ENCODE measurements at places on chromosomes 4 and X.
A peak's percentile ranks its signal among the peaks of the same experiment; 100 is the strongest.

- no peak for DNase-seq
These were observed 232.5 kb upstream of the GPRIN3 start for GRCh38 chr4:89539797-89540711.

GRCh38 chr4:2651546-2651945 lies 104.6 kb downstream of the TNIP2 start:
- no peak for DNase-seq

GRCh38 chrX:151982222-151982621 lies 7.7 kb upstream of the GABRE start:
- no peak for DNase-seq

DNA sequence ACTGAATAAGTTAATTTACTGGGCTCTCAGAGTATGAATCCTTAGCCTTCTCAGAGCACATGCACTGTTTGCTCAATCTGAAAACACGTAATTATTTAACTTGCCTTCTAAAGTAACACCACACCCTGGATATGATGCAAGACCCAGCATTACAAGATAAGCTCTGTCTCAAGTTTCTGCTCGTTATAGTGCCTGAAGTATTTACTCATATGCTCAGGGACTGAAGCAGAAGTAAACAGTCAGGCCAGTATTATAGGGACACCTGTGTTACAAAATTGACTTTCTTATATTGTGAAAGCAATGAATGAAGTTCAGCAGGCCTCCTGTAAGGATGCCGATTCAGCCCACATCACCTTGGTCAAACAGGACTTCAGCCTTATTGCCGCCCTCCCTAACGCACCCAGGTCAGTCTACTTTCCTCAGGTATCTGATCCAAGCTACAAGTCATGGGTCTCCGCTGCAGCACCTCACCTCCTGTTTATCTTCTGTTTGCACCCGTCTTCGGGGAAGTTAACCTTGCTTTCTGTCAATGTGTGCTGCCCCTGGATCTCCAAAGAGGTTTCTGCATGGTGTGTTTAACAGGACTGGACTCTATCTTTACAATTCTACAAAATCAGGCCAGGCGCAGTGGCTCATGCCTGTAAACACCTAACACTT lies 42.8 kb upstream of the KLF3 start:
- no peak for DNase-seq

GRCh38 chrX:103453655-103454054 lies 65.6 kb downstream of the RAB40A start:
- no peak for DNase-seq

DNA sequence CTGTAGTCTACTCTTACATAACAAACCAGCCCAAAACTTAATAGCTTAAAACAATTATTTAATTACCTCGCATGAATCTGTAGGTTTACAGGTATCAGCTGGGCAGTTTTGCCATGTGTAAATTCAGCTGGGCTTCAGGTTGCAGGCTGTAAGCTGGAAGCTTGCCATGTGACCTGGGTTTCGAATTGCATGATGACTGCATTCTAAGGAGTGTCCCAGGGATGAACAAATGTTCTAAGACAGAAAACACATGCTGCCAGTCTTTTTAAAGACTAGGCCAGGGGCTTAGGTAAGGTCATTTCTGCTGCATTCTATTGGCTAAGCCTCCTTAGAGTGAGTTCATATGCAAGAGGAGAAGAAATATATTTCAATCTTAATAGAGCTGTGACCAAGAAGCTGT lies 44.8 kb downstream of the GRIA2 start:
- DNase-seq: no peak

DNA sequence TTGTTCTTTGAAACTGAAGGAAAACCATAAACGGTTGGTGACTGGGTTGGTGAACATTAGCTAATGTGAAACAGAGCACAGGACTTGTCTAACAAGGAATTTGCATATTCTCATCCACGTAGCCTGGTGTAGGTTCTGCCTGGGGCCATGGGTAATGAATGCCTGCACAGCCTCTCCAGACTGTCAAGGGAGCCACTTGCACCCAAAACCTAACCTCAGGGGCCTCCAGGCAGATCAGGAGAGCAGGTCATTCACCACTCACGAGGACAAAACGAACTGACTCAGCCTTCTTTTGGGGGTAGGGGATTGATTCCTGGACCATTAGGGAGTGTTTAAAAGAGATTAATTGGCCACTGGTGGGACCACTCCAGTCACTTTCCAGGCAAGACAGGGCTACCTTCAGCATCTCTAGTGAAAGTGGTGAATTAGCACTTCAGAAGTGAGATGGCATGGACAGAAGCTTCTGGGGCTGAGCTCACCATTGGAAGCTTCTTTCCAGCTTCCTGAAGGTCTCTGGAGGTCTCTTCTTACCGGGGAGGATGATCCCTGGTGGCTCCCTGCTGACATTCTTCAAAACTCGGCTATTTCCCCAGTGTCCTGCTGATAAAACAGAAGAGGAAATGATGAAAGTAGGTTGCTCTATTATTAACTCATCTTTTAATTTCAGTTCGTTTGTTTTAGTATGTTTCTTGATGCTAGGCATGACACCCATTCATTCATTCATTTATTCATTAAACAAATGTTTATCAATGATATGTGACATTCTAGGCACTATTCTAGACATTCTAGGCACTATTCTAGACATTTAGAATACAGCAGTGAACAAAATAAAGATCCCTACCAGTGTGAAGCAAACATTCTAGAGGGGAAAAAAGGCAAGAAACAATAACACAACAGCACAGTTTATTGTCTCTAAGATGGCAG lies 104.5 kb upstream of the LNX1 start:
- DNase-seq: no peak

DNA sequence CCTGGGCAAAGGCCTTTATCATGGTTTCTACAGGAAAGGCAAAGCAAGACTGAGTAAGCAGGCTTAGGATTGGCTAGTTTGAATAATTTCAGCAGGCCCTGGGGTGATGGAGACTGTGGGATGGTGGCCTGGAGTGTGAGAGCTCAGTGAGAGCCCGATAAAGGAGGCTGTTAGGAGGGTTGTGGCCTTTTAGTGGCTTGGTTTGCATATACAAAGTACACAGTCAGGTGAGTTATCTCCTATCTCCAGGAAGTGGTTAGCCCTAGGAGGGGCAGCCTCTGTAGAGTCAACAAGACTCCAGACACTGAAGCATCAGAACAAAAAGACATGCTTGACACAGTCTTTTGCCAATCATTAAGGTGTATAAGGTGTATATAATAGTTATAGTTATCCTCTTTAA lies 157.2 kb downstream of the CFAP299 start:
- DNase-seq: peak; percentile 70

DNA sequence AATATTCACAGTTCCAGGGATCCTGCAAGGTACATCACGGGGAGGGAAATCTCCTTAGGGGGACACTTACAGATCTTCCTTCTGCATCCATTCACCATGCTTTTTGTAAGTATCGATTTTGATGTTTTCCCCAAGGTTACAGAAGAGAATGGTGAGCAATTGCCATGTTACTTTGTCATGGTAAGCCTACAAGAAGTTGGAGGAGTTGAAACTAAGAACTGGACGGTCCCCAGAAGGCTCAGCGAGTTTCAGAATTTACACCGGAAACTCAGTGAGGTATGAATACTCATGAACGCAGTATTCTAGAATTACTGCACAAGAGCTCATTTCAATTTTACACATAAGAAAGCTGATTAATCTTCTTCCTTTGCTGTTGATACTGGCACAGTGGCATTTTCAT lies 53.9 kb downstream of the LRP2BP start:
- DNase-seq: no peak

DNA sequence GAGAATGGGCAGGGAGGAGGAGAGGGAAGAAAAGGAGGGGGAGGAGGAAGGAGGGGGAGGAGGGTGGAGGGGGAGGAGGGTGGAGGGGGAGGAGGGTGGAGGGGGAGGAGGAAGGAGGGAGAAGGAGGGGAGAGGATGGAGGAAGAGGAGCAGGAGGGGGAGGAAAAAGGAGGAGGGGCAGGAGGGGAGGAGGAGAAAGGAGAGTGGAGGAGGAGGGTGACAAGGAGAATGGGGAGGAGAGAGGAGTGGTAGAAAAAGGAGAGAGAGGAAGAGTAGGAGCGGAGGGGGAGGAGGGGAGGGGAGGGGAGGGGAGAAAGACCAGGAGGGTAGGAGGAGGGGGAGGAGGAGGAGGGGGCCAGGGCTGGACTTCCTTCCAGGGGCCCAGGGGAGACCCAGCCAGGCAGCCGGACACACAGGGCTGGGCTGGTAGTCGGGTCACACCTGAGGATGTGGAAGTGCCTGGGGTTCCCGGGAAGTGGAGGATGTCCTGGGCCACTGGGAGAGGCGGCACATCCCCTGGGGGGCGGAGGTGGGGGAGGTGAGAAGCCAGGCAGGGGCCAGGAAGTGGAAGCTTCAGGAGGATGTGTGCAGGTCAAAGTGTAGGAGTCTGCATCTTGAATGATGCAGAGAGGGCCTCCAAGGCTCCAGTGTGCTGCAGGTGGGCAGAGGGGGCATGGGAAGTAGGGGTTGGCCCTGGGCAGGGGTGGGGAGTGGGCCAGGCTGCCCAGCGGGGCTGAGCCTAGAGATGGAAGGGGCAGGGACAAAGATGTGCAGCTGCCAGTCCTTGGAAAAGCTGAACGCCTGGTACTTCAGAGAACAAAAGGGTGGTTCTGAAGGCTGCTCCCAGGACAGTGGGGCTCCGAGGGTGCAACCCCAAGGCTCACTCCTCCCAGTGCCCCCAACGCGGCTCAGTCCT lies 18.8 kb downstream of the IL3RA start:
- DNase-seq: no peak

DNA sequence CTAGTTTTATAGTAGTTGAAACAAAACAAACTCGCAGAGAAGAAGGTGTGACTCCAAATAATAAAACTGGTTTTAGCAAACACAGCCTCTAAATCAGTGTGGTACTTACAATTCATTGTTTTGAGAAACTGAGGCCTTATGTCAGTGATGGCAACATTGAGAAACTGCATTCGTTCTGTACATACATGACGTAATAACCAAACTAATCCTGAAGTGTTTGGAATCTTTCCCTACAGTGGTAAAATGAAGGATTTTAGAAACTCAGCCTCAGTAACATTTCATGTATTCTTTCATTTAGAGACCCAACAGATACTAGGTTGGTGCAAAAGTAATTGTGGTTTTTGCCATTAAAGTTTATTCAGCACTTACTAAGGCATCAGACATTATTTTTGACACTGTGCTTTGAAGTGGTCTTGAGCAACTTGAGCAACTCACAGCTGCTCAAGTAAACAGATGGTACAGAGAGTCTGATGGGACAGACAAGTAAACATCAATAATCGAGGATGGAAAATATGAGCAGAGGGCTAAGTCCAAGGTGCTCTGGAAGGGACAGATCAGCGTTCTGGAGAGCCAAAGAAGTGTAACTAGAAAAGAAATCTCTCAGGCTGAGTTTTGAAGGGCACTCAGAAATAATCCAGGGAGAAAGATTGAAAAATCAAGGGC lies 390.8 kb upstream of the BOD1L1 start:
- no peak for DNase-seq

GRCh38 chr4:88879991-88880390 lies 177.0 kb downstream of the FAM13A start:
- no peak for DNase-seq

DNA sequence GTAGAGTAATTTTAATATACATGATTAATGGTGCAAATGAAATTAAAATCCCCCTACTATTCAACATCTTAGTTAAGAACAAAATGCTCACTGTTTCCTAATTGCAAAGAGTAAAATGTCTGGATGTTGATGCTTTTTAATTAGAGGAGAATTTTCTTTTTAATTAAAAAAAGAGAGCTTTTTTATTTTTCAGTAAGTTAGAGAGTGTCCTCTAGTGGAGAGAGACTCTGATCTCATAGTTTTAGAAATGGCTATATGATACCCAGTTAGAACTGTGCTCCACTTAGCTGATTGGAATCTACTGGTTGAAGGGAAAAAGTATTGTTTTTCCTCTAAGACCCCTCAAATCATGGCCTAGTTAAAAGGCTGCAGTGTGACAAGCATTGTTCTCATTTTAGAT lies 312.0 kb upstream of the MAGEB2 start:
- no peak for DNase-seq

DNA sequence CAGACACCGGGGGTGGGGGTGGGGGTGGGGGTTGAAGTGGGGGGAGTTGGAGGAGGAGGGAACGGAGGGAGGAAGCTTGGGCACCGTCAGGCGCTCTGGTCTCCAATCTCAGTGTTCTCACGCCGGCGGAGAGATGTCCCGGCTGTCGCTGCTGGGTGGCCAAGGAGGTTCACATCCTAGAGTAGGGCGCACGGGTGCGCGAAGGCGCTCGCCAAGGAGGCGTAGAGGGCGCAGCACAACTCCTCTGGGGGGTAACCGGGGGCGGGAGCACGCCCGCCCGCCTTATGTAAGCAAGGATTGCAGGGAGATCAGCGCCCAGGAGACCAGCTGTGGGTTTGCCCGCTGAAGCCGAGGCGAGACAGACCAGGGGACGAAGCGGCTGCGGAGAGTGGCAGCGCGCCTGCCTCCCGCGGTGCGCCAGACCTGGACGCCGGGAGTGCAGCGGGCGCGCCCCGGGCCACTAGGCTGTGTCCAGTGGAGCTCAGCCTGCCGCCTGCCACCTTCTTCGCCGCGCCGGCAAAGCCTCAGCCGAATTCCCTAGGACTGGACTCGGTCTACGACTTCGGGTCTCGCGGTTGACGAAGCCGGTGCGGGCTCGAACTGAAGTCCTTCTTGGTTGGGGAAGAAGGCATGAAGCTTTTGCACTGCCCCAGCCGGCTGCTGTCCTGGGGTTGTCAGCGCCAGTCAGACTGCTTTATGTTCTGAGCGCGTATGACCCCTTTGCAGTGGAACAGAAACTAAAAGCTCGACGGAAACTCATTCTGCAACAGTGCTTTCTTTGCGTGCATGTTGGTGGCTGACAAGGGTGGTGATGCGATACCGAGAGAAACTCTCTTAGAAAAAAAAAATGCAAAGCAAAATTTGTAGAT lies 707 bp upstream of the UNC5C start:
- no peak for DNase-seq

- DNase-seq: no peak
These were observed 23.6 kb upstream of the GPR78 start for GRCh38 chr4:8556341-8557150.

DNA sequence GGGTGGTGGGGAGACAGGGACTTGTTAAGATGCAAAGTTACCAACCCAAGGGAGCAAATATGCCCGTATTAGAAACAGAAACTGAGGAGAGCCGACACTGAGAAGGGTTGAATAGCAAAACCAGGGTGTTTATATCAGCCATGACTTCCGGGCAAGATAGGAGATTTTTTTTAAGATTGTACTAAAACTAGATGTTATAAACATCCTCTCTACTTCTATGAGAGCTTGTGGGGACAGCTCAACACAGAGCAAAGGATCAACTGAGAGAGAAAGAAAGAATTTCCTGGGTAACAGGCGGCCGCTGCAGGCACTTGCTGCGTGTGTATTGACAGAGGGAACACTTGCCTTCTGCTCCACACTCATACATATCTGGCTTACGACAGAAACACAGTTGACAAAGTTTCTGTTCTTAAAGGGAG lies 49.1 kb upstream of the FBXW7 start:
- DNase-seq: no peak

DNA sequence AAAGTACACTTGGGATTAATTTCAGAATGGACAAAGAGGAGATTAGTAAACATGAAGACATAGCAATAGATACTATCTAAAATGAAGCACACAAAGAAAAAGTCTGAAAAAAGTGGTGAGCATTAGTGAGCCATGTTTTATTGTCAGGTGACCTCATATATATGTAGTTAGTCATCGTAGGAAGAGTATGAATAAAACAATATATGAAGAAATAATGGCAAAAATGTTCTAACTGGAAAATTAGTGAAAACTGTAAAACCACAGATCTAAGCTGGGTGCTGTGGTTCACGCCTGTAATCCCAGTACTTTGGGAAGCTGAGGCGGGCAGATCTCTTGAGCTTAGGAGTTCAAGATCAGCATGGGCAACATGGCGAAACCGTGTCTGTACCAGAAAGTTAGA lies 67.9 kb downstream of the RBPJ start:
- DNase-seq: no peak

GRCh38 chr4:10296730-10297129 lies 160.5 kb downstream of the ZNF518B start:
- no peak for DNase-seq

- DNase-seq: no peak
These were observed 96.7 kb downstream of the SYNPO2 start for GRCh38 chr4:118985170-118986000.

Data from CD8-positive, alpha-beta memory T cell (primary cell).